Esophagus squamous epithelium (tissue), 5 donors: ENCODE measurements at places on chromosomes 13 and 19.

GRCh38 chr13:71576571-71576970 is 290.4 kb downstream of the DACH1 start:
- DNase-seq, result no peak

DNA sequence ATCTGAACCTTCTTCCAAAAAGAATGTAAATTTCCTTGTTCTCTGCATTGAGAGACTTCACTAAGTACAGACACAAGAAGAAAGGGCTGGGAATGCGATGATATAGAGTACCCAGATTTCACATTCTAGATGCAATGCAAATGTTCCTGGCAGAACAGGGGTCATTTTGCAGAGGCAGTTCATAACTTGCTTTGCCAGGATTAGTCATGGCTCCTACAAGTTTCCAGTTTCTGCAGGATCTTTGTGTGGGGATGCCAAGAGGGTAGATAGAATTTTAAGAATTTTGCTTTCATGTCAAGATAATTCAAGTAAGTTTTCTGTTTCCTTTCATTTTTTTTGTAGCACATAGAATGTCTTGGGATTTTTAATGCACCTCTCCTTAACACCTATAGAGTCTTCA is 181.2 kb downstream of the FGF9 start:
- DNase-seq, result no peak

DNA sequence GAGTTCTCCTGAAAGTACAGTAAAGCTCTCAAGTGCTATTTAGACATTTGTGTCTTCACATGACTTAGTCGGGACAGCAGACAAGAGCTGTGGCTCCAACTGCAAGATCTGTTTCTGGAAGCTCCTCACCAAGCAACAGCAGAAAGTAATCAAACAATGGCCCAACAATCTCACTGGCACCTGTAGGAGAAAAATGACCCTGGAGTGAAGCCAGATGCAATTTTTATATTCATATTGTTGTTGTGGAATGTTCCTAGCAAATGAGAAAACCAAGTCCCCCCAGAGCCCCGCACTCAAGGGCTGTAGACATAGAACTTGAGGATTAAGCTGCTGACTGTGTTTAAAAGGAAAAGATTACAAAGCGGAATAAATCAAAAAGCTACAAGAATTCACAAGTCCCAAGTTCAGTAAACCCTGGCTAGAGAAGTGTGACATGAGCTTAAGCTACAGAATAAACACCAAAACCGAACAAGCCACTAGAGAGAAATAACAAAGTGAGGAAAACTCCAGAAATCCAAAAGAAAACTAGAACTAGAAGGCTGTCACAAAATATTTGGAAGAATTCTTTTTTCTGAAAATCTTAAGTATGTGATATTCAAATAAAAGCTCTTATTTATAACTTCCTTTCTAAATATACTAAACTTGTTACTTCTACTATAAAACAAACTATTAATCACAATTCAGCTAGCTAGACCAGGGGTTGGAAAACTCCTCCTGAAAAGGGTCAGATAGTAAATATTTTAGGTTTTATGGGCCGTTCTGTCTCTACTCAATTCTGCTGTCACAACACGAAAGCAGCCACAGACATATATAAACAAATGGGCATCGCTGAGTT is 454.5 kb downstream of the SUCLA2 start:
- DNase-seq, result no peak

- no peak for DNase-seq
Measured at GRCh38 chr19:12034620-12035019, 859 bp downstream of the ZNF433 start.

DNA sequence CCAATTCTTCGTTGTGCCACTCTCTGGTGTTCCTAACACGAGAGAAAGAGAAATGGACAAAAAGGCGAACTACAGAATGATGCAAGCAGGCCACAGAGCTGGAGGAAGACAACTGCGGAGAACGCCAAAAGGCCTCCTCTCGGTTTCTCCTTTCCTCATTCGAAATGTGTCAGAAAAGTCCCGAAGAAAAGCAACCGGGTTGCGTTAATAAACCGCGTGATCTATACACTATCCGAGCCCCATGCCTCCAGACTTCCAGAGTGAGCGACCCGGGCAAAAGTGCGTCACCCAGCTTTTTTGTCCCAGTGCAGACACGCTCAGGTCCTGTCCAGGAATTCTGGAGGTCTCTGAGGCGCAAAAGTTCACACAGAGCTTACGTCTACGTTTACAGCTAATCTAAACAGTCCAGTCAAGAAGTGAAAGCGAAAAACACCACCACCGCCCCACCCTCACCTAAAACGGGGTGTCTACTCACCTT is 413 bp downstream of the N4BP2L2 start:
- DNase-seq, result no peak

GRCh38 chr19:16143399-16144215 is at the start of gene HSH2D:
TSS of gene HSH2D (plus strand) at chr19:16143685. CDS start at chr19:16148751, 5,066 bp downstream.
- DNase-seq, result peak; percentile 77

- no peak for DNase-seq
Measured at GRCh38 chr13:31894931-31895330, 136.6 kb upstream of the FRY start.

GRCh38 chr19:279231-279630 is 12.0 kb downstream of the PLPP2 start:
- no peak for DNase-seq

GRCh38 chr19:31629579-31630363 is 280.5 kb upstream of the TSHZ3 start:
- DNase-seq, result no peak

DNA sequence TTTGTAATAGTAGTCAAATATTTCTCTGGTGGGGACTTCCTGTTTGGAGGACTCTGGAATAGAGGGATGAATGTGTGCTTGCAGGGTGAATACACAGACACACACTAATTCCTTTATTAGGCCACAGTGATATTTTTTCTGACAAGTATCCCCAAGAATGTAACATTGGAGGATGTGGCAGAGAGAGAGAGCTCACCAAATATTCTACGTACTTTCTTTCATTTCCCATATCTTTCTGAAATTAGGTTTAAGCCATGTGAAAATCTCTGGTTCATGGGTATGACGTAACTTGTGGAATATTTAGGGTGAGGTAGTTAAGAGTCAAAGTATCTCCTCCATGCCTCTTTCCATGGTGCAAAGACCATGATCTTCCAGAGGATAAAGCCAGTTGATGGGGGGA is 463.4 kb downstream of the DIAPH3 start:
- DNase-seq, result no peak

DNA sequence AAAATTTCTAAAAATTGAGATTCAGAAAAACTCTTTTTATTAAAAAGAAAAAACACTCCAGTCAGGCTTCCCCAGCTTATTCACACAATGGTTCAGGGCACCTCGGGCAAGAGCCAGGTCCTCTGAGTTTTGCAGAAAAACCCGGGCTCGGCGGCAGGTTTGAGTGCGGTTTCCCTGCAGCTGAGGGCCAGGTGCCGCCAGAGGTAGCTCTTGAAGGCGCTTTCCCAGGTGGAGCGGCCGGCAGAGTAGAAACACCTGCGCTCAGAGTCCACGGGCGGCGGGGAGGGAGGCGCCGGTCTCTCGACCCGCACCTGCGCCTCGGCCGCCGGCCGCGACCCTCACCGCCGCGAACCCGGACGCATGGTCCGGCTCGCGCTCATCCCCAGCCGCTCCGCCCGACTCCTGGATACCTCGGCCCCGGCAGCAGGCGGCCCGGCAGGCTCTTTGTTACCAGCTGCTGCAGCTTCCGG is 444 bp downstream of the PROSER1 start:
- no peak for DNase-seq

- no peak for DNase-seq
Measured at GRCh38 chr19:55623561-55623960, 805 bp downstream of the ZNF784 start.

- no peak for DNase-seq
Measured at GRCh38 chr13:102580552-102581169, 16.1 kb upstream of the TPP2 start.

DNA sequence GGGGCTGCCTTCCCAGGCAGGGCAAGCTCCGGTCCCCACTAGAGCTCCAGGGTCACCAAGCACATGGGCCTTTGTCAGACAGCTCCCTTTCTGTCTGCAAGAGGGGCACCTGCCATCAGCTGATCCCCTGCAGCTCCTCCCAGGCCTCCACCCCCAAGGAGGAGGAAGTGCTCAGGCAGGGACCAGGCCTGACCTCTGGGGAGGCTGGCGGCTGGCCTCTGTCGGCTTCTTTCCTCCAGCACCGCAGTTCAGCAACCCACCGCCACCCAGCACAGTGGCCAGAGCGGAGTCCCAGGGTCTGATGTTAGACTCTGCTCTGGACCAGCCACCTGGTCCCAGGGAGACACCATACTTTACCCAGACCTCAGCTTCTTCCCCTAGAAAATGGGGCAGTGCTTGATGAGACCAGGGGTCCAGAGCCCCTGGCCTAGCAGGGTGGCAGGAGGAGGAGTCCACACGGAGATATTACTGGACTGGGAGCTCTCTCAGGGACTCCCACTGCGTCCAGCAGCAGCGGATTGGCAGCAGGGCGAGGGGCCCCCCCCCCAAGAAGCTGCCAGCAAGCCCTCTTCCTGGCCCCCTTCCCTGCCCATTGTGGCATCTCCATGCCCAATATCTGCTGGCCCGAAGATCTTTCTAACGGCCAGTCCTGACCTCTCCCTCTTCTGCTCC is 24.1 kb downstream of the NKPD1 start:
- DNase-seq, result no peak

DNA sequence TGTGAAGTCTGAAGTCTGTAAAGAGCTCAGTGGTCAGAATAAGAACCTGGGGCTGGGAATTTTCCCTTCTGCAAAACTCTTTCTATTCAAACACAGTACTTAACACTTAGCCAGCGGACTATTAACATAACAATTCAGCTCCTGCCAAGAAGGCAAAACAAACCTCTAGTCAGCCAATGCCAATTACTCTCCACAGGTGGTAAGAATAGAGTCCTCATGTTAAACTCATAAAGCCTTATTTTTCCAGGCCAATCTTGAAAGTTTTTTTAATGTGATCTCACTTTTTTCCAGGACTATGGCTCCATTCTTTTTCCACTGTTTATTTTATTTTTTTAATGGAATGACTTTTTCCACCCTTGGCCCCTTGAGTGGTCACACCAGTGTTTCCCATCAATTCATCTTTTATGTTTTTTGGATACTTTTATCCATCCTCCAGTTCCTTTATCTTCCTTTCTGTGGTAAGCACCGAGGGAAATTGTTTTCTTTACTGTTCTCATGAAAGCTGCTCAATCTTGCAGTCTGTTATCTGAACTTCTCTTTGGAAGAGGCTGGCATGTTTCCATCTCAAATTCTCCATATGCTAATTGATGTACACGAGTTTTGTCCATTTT is 217.3 kb downstream of the LHFPL6 start:
- DNase-seq, result no peak

DNA sequence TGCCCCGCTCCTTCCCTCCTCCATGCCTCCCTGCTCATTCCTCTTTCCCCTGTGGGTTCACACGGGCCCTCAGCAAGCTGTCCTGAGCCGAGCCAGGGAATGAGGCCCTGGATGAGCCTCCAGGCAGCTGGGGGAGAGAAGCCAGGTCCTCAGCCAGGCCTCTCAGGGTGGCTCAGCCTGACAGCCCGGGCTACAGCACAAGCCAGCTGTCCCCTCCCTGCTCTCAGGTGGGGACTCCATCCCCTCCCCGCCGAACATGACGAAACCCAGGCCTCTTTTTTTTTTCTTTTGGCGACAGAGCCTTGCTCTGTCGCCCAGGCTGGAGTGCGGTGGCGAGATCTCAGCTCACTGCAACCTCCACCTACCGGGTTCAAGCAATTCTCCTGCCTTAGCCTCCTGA is 40.0 kb upstream of the MATK start:
- DNase-seq, result no peak

DNA sequence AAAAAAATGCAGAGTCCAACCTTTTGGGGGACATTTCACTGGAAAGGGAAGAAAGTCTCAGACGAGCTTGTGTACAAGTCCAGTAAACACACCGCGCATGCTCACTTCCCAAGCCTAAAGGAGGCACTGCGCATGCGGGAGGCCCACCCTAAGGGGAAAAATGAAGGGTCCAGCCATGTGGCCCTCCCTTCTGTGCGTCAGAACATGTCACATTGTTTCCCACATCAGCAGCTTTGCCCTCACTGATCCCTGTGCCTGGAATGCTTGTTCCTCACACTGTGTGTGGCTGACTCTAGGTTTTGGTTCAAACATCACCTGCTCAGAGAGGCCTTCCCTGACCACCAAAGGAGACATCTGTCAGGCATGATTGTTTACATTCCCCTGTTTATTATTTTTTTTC is 4.4 kb downstream of the ELSPBP1 start:
- no peak for DNase-seq

GRCh38 chr19:33055718-33056117 is 9.0 kb downstream of the RHPN2 start:
- no peak for DNase-seq

- no peak for DNase-seq
Measured at GRCh38 chr13:110317093-110317492, 10.0 kb downstream of the COL4A2 start.

GRCh38 chr13:94902722-94903407 is 190.5 kb upstream of the SOX21 start:
- no peak for DNase-seq

DNA sequence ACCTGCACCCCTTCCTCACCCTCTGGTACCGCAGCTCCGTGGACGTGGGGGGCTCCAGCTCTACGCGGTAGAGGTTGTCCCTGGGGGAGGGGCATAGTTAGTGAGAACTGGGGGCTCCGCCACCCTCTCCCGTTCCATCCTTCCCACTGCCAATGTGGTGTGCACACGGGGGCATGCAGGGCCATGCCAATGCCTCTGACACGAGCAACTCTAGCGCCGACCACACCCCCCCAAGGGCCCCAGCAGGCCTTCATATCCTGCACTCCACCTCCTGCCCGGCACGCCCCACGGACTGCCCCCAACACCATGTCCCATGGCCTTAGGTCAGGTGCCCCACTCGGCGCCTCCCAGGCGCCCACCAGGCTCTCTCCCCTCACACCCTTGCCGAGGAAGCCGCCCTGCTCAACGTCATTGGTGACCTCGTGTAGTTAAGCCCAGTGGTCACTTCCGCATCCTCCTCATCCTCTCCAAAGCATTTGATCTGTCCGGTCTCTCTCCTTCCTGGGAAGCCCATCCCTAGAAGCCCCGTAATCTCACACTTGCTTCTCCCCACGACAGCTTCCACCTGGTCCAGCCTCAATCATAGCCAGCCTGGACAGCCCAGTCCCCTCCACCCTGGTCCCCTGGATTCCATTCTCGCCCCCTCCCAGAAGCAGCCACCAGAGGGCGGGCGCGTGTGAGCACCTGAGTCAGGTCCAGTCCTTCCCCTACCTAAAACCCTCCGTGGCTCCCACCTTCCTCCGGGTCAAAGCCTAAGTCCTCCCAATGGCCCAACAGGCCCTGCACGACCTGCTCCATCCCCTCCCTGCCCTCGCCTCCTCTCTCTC is 2.1 kb downstream of the SEMA6B start:
- no peak for DNase-seq

DNA sequence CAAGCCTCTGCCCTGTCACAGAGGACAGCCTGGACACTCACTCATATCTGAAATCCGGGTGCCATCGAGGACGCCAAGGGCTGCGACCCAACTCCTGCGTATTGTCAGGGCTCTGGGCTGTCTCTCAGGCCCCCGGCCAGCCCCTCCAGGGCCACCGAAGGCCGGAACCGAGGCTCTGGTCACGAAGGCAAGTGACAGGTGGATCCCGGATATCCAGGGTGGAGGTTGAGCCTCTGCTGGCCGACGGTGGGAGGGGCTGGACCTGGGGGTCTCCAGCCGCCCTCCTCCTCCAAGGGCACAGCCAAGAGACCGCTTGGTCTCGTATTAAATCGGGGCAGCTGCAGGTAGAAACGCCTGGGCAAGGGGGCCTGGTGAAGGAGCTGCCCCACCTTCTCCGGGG is 5.4 kb downstream of the RNF126 start:
- no peak for DNase-seq

GRCh38 chr19:33405553-33406461 is 32.3 kb downstream of the CEBPG start:
- no peak for DNase-seq

GRCh38 chr13:44932171-44932849 is 57.0 kb downstream of the NUFIP1 start:
- DNase-seq, result no peak
